ENCODE measurements at places on chromosomes 12 and 14. TPM values are rescaled to one million over a fixed set of nuclear protein-coding genes. Genes with fewer than 3 reads are reported as not detected.
A peak's percentile ranks its signal among the peaks of the same experiment; 100 is the strongest.

Gene MSI1
- not detected for total RNA-seq

Gene KIF5A
- total RNA-seq: 0.89 TPM

Gene KRT78
- not detected for total RNA-seq

DNA sequence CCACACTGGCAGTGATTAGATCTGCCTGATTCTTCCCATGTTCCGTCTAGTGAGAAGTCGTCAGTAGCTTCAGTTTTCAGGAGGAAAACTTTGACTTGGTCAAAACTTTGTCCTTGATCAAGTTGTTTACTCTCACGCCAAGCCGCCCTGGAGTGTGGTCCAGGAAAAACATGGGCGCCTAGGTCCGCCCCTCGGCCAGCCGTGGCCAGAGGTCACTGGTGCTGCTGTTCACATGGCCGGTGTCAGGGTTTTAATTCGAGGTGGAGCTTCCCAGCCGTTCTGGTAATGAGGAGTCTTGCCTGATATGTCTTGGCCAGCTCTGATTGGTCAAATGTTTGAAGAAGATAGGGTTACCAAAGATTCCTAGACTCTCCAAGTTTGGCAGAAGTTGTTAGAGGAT is 71.5 kb downstream of the PPP2R5C start:
- H3K4me1 ChIP-seq: peaks cover 76% of the 10 kb centered on the region
- DNase-seq: no peak
- H3K36me3 ChIP-seq: peaks cover 41% of the 10 kb centered on the region
- no peaks in the 10 kb centered on the region for H3K27me3 ChIP-seq
- H3K4me3 ChIP-seq: no peak overlapping the region

- no peak overlapping the region for H3K4me3 ChIP-seq
- peaks cover 4% of the 10 kb centered on the region for H3K27me3 ChIP-seq
- peaks cover 2% of the 10 kb centered on the region for H3K36me3 ChIP-seq
- no peak for DNase-seq
Measured at GRCh38 chr12:267581-268482, 5.2 kb upstream of the SLC6A13 start.

DNA sequence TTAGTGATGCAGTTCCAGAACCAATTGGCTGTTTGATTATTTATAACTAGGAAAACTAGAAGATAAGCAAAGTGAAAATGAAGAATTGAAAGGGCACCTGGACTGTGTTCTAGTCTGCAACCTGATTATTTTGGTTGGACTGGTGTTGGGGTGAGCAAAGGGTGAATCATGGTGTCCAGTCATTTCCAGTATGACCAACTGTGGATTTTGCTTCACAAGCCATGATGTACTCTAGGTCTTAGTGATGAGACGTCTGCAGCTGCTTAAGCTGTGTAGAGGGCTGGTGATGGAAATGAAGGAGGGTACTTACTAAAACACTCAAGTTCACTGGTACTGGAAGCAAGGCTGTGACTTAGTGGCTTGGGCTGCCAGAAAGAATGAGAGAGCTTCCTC is 193.2 kb upstream of the FRMD6 start:
- H3K27ac ChIP-seq: no peak overlapping the region
- DNase-seq: no peak
- no peaks in the 10 kb centered on the region for H3K4me1 ChIP-seq

GRCh38 chr12:92295523-92295922 is 149.9 kb upstream of the BTG1 start:
- no peak for DNase-seq
- no peak overlapping the region for H3K27ac ChIP-seq
- no peak overlapping the region for H3K4me3 ChIP-seq
- H3K4me1 ChIP-seq: peaks cover 3% of the 10 kb centered on the region
- H3K27me3 ChIP-seq: no peaks in the 10 kb centered on the region

DNA sequence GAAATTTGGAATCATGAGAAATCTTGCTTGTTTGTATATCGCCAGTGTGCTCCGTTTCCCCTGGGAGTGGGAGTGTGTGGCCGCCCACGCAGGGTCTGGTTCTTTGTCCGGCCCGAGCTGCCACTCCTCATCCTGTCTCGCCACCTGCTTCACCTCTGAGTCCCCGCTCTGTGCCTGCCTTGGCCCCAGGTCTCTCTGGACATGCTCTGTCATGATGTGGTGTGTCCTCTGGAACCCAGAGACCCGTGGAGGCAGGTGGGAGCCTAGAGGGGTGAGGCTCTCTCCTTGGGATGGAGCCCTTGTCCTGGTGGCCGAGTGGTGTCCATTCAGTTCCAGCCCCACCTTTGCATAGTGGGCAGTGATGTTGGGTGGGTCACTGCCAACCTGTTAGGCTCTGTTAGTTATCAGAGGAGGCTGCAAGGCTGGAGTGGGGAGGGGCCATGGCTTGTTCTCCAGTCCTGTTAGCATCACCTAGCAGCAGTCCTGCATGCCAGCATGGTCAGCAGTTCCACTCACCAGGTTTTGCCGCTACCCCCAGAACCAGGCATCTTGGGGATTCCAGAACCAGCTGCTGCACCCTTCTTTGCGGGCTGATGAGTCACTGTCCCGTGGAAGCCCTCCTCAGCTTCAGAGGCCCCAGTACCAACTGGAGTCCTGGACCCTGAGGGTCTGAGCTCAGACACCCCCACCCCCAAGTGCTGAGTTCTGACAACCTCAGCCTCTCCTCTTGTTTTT is 76.5 kb downstream of the EP400 start:
- H3K4me3 ChIP-seq: no peak overlapping the region
- H3K27ac ChIP-seq: no peak overlapping the region
- DNase-seq: no peak
- H3K27me3 ChIP-seq: no peaks in the 10 kb centered on the region

DNA sequence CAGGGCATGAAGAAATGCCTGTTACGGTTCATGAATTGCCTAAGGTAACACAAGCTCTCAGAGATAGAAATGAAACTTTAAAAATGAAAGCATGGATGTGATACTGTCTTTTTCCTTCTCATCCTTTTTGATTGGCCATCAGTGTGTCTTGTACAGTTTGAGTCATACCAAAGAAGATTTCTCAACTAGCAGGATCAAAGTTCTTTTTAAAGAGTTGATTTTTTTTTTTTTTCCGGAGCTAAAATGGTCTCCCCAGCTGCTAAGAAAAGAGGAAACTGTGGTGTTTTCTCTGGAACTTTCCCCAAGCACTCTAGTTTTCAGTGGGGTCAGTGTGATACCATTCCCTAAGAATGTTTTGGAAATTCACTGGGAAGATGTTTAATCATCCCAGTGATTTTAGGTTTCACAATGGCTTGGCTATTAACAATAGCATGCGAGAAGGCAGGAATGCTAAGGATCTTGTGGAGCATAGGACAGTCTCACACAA is 105.0 kb downstream of the ETNK1 start:
- peaks cover 6% of the 10 kb centered on the region for H3K27me3 ChIP-seq
- no peak for DNase-seq
- H3K4me3 ChIP-seq: no peak overlapping the region
- peaks cover 3% of the 10 kb centered on the region for H3K4me1 ChIP-seq
- H3K27ac ChIP-seq: no peak overlapping the region

GRCh38 chr14:75727124-75727523 is 66.1 kb downstream of the TTLL5 start:
- H3K27me3 ChIP-seq: no peaks in the 10 kb centered on the region
- H3K4me1 ChIP-seq: peaks cover 15% of the 10 kb centered on the region
- no peak overlapping the region for H3K27ac ChIP-seq
- no peak overlapping the region for H3K4me3 ChIP-seq
- H3K36me3 ChIP-seq: peaks cover 34% of the 10 kb centered on the region

GRCh38 chr12:15181017-15181683 is 40.1 kb downstream of the RERG start:
- no peaks in the 10 kb centered on the region for H3K4me1 ChIP-seq
- H3K36me3 ChIP-seq: no peaks in the 10 kb centered on the region
- H3K4me3 ChIP-seq: no peak overlapping the region
- no peak for DNase-seq
- H3K27me3 ChIP-seq: peaks cover 11% of the 10 kb centered on the region

DNA sequence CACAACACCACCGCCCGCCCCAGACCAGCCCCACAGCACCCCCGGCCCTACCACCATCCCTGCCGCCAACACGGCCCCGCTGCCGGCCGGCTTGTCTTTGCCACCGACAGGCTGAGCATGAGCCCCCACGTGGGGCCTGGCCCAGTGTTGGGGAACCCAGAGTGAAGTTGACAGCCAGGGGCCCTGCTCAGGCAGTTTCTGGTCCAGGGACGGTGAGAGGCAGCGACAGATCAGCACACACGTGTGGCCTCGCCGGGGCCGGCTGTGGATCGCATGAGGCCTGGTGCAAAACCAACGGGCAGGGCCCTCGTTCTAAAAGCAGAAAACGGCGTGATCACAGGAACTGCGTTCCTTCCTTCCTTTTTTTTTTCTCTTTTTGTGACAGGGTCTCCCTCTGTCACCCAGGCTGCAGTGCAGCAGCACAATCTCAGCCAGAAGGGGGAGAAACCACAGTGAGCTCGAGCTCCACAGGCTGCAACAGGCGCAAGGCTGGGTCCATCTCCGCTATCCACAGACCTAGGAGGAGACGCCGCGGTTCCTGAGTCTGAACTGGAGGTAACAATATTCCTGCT is 50.5 kb upstream of the FBRSL1 start:
- no peaks in the 10 kb centered on the region for H3K27me3 ChIP-seq
- no peak overlapping the region for H3K4me3 ChIP-seq
- peak overlapping the region; percentile 54 for H3K27ac ChIP-seq
- DNase-seq: no peak
- H3K4me1 ChIP-seq: peaks cover 50% of the 10 kb centered on the region

DNA sequence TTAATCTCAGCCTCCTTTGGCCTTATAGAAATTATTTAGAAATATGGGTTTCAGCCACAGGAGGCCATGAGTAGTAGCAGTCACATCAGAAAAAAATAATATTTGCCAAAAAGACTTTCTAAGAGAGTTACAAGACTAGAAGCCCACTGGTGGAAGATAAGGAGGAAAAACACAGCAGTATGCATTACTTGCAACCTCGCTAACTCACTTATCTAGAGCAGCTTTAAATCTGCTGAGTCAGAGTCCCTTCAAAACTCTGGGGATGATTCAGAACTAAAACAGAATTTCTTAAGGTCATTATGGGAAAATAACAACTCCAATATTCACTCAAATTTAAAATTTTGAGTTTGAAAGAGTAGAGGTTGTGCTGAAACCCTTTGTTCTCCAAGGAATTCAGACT is 6.2 kb downstream of the OR4K17 start:
- no peak overlapping the region for H3K27ac ChIP-seq
- no peaks in the 10 kb centered on the region for H3K36me3 ChIP-seq
- H3K27me3 ChIP-seq: no peaks in the 10 kb centered on the region
- no peaks in the 10 kb centered on the region for H3K4me1 ChIP-seq
- no peak overlapping the region for H3K4me3 ChIP-seq

- no peaks in the 10 kb centered on the region for H3K4me1 ChIP-seq
- no peak overlapping the region for H3K27ac ChIP-seq
- no peak overlapping the region for H3K4me3 ChIP-seq
- DNase-seq: no peak
- H3K36me3 ChIP-seq: no peaks in the 10 kb centered on the region
- no peaks in the 10 kb centered on the region for H3K27me3 ChIP-seq
Measured at GRCh38 chr14:48580692-48581091, 905.3 kb upstream of the MDGA2 start.

- peaks cover 54% of the 10 kb centered on the region for H3K4me1 ChIP-seq
- H3K27me3 ChIP-seq: no peaks in the 10 kb centered on the region
- peak overlapping the region; percentile 98 for H3K4me3 ChIP-seq
- DNase-seq: peak; percentile 31
- peak overlapping the region; percentile 99 for H3K27ac ChIP-seq
- peaks cover 24% of the 10 kb centered on the region for H3K36me3 ChIP-seq
Measured at GRCh38 chr12:8081251-8081920, 688 bp upstream of the NECAP1 start.

DNA sequence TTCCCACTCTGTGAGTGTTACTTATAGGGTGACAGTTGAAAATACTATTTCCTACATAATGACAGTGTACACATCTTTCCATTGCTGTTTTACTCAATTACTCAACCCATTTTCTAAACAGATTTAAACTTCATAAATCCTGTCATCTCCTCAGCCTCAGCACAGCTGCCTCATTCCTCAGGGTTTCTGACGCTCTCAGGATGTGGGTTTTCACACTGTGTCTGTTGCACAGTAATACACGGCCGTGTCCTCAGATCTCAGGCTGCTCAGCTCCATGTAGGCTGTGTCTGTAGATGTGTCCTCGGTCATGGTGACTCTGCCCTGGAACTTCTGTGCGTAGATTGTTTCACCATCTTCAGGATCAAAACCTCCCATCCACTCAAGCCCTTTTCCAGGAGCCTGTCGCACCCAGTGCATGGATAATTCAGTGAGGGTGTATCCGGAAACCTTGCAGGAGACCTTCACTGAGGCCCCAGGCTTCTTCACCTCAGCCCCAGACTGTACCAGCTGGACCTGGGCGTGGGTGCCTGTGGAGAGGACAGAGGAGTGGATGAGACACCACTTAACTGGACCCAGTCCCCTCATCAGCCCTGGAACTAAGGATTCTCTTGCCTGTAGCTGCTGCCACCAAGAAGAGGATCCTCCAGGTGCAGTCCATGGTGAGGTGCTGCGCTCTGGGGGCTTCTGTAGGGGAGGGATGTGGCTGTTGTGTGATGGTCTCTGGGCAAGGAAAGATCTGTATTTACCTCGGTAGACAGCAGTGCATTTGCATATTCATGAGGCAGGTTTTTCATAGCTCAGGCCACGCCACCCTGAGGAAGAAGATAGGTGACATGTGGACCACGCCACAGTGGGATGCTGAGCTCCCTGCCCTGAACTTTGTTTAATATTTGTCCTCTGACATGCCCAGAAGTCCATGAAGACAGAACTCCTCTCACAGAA is 750.2 kb downstream of the TMEM121 start:
- H3K27ac ChIP-seq: peak overlapping the region; percentile 86
- peak; percentile 44 for DNase-seq
- H3K27me3 ChIP-seq: peaks cover 30% of the 10 kb centered on the region

DNA sequence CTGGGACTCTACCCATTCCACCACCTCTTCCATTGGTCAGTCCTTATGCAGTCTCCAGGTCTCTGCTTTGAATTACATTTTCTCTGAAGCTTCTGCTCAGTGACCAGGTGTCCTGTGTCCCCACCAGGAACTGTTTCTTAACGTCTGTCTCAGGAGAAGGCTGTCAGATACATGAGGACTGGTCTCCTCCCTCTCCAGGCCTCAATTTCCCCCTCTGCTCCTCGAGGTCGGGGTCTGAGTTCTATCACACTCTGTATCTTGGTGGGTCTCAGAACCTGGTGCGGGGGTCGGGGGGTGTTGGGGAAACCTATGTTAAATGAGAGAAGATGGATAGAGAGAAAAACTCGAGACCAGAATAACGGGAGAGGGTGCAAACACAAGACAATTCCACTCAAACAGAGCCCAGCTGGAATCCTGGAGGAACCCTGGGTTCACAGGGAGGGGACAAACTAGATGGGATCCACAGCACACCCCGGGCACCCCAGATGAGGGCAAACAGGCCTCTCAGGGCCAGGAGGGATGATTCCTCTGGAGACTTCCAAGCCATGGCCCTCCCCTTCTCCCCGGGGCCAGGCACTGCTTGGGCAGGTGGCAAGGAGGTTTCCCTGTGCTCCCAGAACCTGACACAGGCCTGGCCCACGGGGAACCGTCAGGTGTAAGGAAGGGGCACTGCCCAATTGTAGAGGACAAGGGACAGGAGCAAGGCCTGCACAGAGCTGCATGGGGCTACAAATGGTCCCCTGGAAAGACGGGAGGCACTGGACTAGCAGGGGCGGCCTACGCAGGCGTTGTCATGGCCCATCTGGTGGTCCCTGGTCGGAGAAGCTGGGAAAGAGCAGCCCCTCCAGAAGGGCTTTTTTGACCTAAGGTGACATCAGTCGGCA is 313.2 kb upstream of the DIO3 start:
- DNase-seq: no peak
- H3K4me3 ChIP-seq: no peak overlapping the region
- H3K27ac ChIP-seq: no peak overlapping the region
- H3K4me1 ChIP-seq: peaks cover 3% of the 10 kb centered on the region
- H3K27me3 ChIP-seq: no peaks in the 10 kb centered on the region
- H3K36me3 ChIP-seq: no peaks in the 10 kb centered on the region

Data from activated CD4-positive, alpha-beta T cell treated with anti-CD3 and anti-CD28 coated beads, Interleukin-2, amount 10 ng/mL, durations not matched to agents 7 days and 5 days (primary cell).